A549 treated with AZD2906 at 1 μM for 4 hours (cell line): ENCODE measurements at places on chromosomes 3 and 15. TPM values are rescaled to one million over a fixed set of nuclear protein-coding genes. Genes with fewer than 3 reads are reported as not detected.

The ISLR gene
- total RNA-seq = 0.21 to 0.39 TPM (median 0.29 TPM) in 5 replicates

The CELSR3 gene
- total RNA-seq = 3.1 to 4.6 TPM (median 3.9 TPM) in 5 replicates

The KCNAB1 gene
- total RNA-seq = not detected in 5 replicates

The IQCH gene
- total RNA-seq = 1.1 to 1.6 TPM (median 1.4 TPM) in 5 replicates

The LMOD3 gene
- total RNA-seq = not detected in 5 replicates

The MTFMT gene
- 23.9 to 27.5 TPM (median 24.8 TPM) in 5 replicates for total RNA-seq

The BMF gene
- 1.4 to 2.4 TPM (median 1.8 TPM) in 5 replicates for total RNA-seq

The STXBP5L gene
- total RNA-seq = not detected in 5 replicates

The GOLGA6L10 gene
- total RNA-seq = 0.28 to 0.67 TPM (median 0.43 TPM) in 5 replicates

The KIF7 gene
- 3.4 to 5.1 TPM (median 4.1 TPM) in 5 replicates for total RNA-seq

The PCOLCE2 gene
- 21.6 to 31.6 TPM (median 24.2 TPM) in 5 replicates for total RNA-seq

The CCDC9B gene
- 19.1 to 21.4 TPM (median 20.8 TPM) in 5 replicates for total RNA-seq

The SEMA3B gene
- total RNA-seq = 5.2 to 7.9 TPM (median 7.4 TPM) in 5 replicates

The AADACL2 gene
- total RNA-seq = not detected in 5 replicates

The UPK1B gene
- total RNA-seq = 10.5 to 12.8 TPM (median 12.3 TPM) in 5 replicates

The EXD1 gene
- total RNA-seq = 0.14 to 0.17 TPM (median 0.14 TPM) in 3 of 5 replicates, not detected in the others

The PPM1L gene
- total RNA-seq = 0.46 to 0.68 TPM (median 0.55 TPM) in 5 replicates

The ACTC1 gene
- 0.08 to 0.46 TPM (median 0.22 TPM) in 5 replicates for total RNA-seq
